Renal cortex interstitium (tissue), 15 donors: ENCODE measurements at places on chromosomes 1 and 21.

GRCh38 chr1:16991571-16991970, 11.2 kb upstream of the MFAP2 start:
- DNase-seq = no peak

DNA sequence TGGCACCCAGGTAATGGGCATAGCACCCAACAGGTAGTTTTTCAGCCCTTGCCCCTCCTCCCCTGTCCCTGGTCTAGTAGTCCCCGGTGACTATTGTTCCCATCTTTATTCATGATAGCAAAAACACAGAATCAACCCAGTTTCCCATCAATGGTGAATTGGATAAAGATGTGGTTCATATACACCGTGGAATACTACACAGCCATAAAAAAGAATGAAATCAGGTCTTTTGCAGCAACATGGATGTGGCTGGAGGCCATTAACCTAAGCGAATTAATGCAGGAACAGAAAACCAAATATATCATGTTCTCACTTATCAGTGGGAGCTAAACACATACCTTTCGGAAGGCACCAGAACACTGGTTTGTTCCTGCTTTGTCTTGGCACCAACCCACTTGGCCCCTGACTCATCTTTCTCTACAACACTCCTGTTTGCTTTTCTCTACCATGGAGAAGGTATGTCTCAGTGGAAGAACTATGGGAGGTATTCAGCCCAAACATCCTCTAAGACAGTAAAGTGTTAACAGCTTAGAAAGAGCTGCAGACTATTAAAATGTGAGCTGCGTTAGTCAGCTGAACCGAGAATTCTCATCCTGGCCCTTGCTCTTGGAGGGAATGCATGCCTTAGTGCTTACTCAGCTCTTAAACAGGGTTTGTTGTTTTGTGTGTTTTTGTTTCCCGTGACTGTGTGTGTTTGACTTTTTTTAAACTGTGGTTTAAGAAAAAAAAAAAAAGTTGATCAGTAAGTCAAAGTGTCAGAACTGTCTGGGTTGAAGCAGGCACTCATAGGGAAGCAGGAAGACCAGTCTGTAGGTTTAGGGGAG, 203.0 kb downstream of the TOMM20 start:
- no peak for DNase-seq

DNA sequence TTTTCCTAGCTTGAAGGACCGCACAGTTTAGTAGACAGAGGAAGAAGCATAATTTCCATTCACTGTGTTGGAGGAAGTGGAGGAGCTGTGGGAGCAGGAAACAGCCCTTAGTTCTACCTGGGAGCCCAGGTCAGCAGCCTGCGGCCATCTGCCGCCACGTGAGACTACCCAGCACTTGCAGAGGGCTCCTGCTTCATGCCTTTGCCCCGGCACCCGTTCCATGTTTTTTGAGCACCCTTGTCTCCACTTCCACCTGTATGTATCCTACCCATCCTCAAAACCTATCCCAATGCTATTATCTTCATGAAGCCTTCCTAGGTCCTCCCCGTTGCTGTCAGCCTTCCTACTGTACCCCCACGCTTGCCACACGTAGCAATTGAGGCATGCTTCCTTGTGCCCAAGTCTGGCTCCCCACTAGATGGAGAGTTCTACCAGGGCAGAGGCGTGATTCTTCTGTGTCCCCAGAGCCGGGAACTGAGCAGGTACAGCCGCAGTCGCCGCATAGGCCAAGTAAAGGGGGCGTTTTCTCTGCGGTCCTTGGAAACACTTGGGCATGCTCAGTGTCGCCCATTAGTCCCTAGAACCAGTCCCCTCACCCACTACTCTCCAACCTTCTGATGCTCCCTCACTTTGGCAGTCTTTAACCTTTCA, 1.9 kb downstream of the SLC6A9 start:
- peak; percentile 30 for DNase-seq

GRCh38 chr1:209689477-209689876, 14.3 kb downstream of the G0S2 start:
- DNase-seq = no peak

GRCh38 chr1:106458866-106459265, 597.6 kb upstream of the PRMT6 start:
- no peak for DNase-seq

GRCh38 chr1:88210103-88210787, 473.8 kb upstream of the PKN2 start:
- no peak for DNase-seq

GRCh38 chr1:99603699-99604560, 42.0 kb upstream of the PALMD start:
- no peak for DNase-seq

DNA sequence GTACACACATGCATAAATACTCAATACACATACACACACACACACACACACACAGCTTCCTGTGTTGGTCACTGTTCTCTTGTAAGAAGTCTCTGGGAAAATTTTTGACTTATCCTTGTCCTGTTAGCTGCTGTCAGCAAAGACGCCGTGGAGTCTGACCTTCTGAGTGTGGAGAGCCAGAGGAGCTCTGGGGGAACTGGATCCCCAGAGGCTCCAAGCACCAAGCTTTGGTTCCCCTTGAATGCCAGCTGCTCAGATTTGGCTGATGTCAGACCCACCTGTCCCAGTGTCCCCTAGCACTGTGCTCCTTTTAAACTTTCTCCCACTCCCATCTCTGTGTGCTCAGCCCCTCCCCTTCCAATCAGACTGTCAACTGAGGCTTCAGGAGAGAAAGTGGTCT, 319.1 kb downstream of the CAMTA1 start:
- DNase-seq = no peak

DNA sequence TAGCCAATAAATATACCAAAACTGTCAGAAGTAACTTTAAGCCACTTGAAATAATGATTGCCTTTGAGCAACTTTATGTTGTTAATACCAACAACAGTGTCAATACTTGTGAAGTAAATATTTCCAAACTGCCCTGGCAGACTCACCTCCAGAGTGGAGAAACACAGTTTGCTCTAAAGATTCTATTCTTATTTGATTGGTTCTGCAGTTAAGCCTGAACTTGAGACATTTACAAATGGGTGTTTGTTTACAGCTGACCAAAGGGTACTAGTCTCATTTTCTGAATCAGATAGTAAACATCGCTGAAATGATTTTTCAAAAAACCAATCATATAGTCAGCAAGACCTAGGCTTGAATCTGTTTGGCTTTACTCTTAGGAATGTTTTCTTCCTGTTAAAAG, 1.3 kb upstream of the MYOC start:
- DNase-seq = no peak

DNA sequence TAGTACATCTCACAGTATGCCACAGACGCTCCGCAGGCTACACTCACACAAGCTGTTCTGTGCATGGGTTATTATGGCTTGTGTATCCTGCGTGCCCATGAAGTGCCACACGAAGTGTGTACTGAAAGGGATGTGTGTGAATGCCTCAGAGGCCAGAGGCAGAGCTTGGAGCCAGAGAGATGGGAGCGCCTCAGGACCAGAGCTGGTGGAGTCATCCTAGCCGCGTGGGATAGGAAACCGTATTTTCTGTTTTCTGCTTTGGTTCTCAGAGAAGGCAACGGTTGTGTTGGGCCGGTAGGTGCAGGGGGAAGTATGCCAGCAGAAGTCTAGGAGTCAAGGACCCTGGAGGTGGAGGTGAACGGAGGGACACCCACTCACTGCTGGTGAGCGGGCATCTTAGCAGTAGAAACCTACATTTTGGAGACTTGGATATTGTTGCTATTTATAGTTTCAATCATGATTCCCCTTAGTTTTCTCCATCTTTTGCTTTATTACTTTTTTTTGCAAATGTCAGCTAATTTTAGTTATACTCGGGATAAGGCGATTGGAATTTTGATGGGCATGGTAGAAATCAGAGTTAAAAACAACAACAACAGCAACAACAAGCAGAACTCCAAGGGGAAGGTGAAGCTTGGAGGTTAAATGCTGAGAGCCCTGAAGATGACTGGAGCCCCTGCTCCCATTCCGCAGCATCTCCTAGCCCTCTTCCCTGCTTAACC, 188.2 kb downstream of the DYRK1A start:
- DNase-seq = no peak

DNA sequence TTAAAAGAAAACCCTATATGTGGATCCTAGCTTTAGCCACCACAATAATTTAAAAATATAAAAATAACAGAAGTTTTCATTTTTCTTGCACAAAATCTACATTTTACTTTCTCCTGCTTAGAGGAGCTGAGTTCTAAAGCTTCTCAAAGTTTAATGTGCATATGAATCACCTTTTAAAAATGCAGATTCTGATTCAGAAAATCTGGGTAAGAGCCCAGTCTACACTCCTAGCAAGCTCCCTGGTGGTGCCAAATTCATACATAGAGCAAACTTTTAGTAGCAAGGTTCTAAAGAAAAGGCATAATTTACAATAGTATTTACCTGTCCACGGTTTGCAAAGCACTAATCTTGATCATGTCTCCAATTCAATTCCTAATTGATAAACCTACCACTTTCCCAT, 19.3 kb downstream of the RSBN1 start:
- no peak for DNase-seq

- DNase-seq = no peak
Observed at GRCh38 chr1:27149084-27149761, 5.7 kb downstream of the SLC9A1 start.

DNA sequence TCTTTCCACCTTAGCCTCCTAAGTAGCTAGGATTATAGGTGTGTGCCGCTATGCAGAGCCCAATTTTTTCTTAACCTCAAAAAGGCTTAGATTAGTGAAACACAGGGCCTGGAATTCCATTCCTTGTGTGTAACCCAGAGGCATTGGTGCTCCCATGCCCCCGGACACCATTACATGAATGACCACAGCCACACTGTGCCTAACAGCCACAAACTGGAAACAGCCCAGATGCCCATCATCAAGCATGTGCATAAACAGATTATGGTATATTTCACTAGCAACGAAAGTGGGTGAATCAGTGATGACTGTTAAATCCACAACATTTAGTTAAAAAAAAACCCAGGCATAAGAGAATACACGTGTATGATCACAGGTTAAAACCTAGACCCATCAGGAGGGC, 24.4 kb downstream of the ADAM30 start:
- no peak for DNase-seq

GRCh38 chr1:1305300-1306069, 2.2 kb downstream of the ACAP3 start:
- DNase-seq = no peak

DNA sequence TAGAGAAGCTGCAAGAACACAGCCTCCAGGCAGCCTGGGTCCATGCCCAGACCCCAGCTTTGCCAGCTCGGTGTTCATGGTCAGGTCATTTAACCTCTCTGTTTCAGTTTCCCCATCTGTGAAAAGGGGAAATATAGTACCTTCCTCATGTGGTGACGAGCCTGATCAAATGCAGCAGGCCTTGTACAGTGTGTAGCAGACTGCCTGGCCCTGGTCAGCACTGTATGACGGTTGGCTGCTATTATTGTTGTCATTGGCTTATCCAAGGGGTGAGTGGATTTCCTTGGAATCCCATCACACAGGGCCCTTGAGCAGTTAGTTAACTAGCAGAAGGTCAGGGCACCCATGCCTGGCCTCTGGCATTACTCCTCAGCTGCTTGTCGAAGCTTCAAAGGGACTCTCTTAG, 6.6 kb upstream of the TMEM51 start:
- no peak for DNase-seq

- DNase-seq = no peak
Observed at GRCh38 chr1:62280150-62280549, 39.1 kb downstream of the KANK4 start.

- peak; percentile 10 for DNase-seq
Observed at GRCh38 chr1:97013136-97013535, 291.6 kb downstream of the PTBP2 start.

GRCh38 chr1:18831656-18832055, 27.8 kb downstream of the TAS1R2 start:
- no peak for DNase-seq

GRCh38 chr21:38766987-38767722, 38.6 kb upstream of the ETS2 start:
- no peak for DNase-seq

DNA sequence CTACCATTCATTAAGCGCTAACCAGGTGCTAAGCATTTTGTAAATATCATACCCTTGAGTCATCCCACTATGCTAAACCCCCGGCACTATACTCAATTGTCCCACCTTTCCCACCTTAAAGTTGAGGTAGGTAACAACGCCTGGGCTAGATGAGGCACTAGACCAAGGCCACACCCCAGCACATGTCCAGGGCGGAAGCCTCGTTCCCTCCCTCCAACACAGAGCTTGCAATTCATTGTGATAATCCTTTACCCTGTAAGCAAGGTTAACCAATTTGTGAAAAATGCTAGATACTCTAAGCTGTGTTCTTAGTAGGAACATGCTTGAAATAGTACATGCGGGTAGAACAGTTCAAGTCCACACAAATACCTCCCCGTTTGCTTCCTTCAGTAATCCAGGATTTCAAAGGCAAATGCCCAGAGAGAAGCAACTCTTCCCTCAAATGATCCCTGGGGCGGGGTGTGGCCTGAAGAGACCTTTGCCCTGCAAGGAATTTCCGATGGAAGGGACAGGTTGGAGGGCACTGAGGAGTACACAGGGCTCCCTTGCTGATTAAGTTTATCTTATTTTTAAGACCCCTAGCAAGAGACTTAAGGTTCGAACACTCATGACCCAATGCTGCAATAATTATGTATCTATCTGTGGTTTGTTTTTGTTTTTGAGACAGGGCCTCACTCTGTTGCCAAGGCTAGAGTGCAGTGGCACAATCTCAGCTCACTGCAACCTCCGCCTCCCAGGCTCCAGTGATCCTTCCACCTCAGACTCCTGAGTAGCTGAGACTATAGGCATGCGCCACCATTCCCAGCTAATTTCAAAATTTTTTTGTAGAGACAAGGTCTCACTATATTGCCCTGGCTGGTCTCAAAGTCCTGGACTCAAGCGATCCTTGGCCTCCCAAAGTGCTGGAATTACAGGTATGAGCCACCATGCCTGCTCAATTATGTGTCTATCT, 2.6 kb downstream of the RSPH1 start:
- DNase-seq = no peak

GRCh38 chr1:46204406-46204742, 1.2 kb downstream of the LURAP1 start:
- DNase-seq = no peak
